Activated CD4-positive, alpha-beta T cell treated with anti-CD3 and anti-CD28 coated beads, Interleukin-10, Interleukin-2, amounts not matched to agents 100 ng/mL and 50 ng/mL, durations not matched to agents 16 hours and 8 hours (primary cell): ENCODE measurements at places on chromosomes 1 and 21.

- no peak for DNase-seq
Measured at GRCh38 chr1:187477103-187477502, 648.4 kb downstream of the PLA2G4A start.

GRCh38 chr1:13769212-13769611 is 69.2 kb downstream of the PRDM2 start:
- no peak for DNase-seq

DNA sequence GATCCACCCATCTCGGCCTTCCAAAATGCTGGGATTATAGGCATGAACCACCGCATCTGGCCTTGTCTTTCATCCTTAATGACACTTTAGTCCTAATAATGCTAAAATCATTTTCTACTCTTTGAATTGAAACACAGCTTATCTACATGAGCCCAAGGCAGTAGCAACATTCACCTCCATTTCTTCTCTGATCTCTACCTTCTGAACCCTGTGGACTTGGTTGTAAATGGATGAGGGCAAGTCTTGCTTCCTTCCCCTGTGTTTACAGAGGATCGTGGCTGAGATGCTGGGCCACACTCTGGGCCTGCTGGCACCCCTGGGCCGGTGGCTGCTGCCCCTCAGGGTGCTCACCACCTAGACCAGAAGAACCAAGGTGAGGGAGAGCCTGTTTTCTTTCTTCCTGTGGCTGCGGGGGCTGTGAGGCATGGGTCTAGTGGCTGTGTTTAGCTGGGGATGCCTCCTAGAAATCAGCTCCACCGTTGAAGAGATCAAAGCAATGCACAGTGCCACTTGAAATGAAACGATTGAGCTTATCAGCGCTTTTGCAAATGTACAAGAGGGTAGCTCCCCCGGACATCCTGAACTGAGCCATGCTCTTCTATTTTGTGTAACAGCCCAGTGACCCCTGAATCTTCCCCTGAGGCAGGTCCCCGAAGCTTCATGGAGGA is 32.2 kb upstream of the LGALS8 start:
- DNase-seq: no peak

GRCh38 chr1:200367841-200368534 is 41.8 kb downstream of the ZNF281 start:
- no peak for DNase-seq

DNA sequence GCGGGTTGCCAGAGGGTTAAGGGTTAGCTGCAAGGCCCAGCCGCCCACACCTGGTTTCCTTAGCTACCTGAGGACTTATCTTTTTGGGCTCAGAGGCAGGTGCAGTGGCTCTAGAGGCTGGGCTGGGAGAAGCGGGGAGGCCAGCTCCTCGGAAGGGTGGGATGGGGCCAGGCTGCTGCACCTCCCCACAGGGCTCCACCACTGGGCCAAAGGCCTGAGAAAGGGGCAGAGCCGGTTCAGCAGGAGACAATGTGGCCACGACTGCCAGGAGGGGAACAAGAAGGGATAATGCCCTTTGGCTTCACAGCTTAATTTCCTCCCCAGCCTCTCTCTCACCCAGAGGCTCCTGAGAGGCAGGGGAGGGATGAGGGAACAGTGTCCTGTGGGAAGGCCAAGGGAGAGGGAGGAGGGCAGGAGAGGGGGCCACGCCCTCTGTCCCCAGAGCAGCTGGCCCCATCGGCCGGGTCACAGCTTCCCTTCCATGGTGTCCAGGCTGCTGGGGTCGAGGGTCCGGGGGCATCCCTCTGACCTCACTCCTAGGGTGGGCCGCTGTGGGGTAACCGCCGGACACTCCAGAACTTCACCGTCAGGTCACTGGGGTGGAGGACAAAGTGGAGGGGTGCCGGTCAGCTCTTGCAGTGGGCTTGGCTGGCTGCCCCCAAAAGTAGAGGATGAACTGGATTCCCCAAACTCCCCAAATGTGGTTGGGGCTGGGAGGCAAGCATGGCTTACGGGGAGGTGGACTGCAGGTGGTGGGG is 50.4 kb downstream of the KIF21B start:
- no peak for DNase-seq
